Ovary (tissue), 10 donors: ENCODE measurements at places on chromosomes 2 and 18. TPM values are rescaled to one million over a fixed set of nuclear protein-coding genes. Genes with fewer than 3 reads are reported as not detected.

The RNF25 gene
- 45.9 TPM for polyA plus RNA-seq

The PLEKHB2 gene
- polyA plus RNA-seq: 9.8 TPM

The SERPINB2 gene
- polyA plus RNA-seq: 1.4 TPM

The STAT4 gene
- 3.6 TPM for polyA plus RNA-seq
